ENCODE measurements at places on chromosomes 3 and 15. TPM values are rescaled to one million over a fixed set of nuclear protein-coding genes. Genes with fewer than 3 reads are reported as not detected.

CD86 gene
- 0.16 TPM for total RNA-seq

THRB gene
- total RNA-seq: 0.84 TPM

CACNA2D3 gene
- total RNA-seq: not detected

ITIH1 gene
- not detected for total RNA-seq

CILP gene
- total RNA-seq: not detected

LTF gene
- total RNA-seq: not detected

LRRN1 gene
- 0.08 TPM for total RNA-seq

CD96 gene
- total RNA-seq: 0.08 TPM

CD276 gene
- 194 TPM for total RNA-seq

SKOR1 gene
- not detected for total RNA-seq

PLSCR4 gene
- total RNA-seq: 1.3 TPM

SV2B gene
- under 0.01 TPM for total RNA-seq

SHF gene
- total RNA-seq: 0.38 TPM

KLHL25 gene
- total RNA-seq: 4.4 TPM

GCNT3 gene
- total RNA-seq: not detected

PTH1R gene
- not detected for total RNA-seq

ITPKA gene
- total RNA-seq: 0.62 TPM

PLSCR5 gene
- not detected for total RNA-seq

AADAC gene
- total RNA-seq: not detected

CPLX3 gene
- not detected for total RNA-seq

ZPLD1 gene
- total RNA-seq: 0.72 TPM

ISLR2 gene
- 0.04 TPM for total RNA-seq

AP4E1 gene
- total RNA-seq: 8.3 TPM

UBA3 gene
- 58.5 TPM for total RNA-seq

MME gene
- total RNA-seq: 2.9 TPM

FBXO40 gene
- total RNA-seq: not detected

MAGEL2 gene
- total RNA-seq: not detected

FAM3D gene
- not detected for total RNA-seq

TGM5 gene
- total RNA-seq: 0.16 TPM

YEATS2 gene
- 18.9 TPM for total RNA-seq

All from hair follicular keratinocyte (primary cell).